ENCODE measurements at places on chromosomes 3 and 15.

DNA sequence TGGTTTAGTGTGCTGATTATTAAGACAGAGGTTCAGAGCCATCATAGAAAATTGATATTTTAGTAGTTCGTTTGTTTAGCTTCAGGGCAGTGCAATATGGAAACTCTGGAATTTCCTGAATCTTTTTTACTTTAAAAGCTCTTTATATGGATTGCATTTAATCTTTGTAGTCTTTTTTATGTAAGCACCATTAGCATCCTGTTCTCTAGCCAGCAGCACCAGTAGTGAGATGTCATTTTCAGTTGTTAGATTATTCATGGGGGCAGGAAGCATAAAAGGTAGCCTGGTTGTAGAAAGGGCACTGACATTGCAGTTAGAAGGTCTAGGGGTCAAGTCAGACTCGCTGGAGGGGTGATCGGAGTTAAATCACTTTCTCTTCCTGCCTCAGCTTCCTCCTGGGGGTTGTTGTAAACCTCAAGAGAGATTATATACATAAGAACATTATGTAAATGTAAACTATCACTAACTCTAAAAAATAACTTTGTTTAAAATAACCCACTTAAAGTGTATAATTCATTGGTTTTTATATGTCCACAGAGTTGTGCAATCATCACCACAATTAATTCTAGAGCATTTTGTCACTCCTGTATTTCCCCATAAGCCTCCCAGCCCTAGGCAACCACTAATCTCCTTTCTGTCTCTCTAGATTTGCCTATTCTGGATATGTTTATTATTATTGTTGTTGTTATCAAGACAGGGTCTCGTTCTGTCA is 31.4 kb upstream of the ITPKA start:
- DNase-seq: no peak

DNA sequence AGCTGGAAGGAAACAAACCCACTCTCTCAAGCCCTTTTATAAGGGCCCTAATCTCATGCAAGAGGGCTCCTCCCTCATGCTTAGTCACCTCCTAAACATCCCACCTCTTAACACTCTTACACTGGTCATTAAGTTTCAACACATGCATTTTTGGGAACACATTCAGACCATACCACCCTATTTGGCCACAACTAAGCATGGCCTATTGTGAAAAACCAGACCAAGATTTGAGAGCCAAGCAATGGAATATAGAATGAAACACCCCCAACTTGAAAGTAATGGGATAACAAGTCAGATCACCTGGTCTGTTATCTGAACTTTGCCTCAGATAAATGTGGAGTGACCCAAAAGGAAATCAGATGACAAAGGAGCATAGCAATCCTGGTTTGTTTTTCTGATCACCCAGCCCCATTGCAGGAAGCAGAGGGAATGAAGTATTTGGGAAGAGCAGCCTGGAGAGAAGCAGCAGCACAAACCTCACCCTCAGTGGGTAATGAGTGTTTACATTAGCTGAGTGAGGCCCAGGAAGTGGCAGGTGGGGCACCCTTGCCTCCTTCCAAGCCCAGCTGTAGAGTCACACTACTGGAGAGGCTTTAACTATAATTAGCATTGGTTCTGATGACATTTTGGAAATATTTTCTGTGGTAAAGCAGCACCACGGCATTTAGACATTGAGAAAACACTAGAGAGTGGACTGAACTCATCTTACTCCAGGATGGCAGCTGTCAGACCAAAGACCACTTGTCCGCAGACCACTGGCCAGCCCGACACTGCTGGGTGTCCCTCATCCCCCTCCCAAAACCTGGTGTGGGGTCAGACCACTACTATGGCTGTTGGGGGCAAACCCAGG is 48.8 kb upstream of the PRTG start:
- DNase-seq: no peak

DNA sequence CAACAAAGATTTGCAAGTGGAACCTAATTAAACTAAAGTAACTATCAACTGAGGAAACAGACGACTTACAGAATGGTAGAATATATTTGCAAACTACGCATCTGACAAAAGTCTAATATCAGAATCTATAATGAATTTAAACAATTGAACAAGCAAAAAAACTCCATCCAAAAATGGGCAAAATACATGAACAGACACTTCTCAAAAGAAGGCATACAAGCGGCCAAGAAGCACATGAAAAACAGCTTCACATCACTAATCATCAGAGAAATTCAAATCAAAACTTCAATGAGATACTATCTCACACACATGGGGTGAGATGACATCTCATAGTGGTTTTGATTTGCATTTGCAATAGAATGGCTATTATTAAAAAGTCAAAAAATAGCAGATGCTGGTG is 128.6 kb downstream of the POLR2M start:
- DNase-seq: no peak

GRCh38 chr15:90189781-90190467 is 11.2 kb upstream of the SEMA4B start:
- no peak for DNase-seq

GRCh38 chr15:44101944-44102343 is 93.1 kb downstream of the FRMD5 start:
- DNase-seq: no peak

GRCh38 chr3:194276768-194277103 is 74.4 kb downstream of the CPN2 start:
- DNase-seq: no peak

GRCh38 chr15:55775316-55775715 is 32.4 kb upstream of the PRTG start:
- no peak for DNase-seq

GRCh38 chr3:195263193-195263924 is 7.6 kb downstream of the XXYLT1 start:
- DNase-seq: no peak

DNA sequence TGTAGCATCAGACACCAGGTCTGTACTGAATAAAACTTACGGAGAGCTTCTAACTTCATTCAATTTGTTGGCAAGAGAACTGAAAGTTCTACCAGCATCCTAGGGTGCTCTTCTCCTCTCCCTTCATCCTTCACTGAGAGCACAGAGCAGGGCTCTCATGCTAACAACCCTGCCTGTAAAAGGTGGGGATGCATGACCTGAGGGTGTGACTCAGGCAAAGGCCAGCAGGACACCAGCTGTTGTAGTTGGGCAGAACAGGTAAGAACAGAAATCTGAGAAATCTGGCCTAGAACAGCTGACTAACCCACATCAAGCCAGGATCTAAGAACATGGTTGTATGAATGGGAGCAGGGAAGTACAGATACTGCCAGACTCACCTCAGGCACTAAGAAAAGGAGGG is 64.2 kb downstream of the MYLK start:
- DNase-seq: no peak

GRCh38 chr3:48989796-48990635 is at the start of gene P4HTM:
P4HTM (plus strand) TSS chr3:48990241; CDS start chr3:48990257, 16 bp downstream.
- DNase-seq: peak; percentile 82

DNA sequence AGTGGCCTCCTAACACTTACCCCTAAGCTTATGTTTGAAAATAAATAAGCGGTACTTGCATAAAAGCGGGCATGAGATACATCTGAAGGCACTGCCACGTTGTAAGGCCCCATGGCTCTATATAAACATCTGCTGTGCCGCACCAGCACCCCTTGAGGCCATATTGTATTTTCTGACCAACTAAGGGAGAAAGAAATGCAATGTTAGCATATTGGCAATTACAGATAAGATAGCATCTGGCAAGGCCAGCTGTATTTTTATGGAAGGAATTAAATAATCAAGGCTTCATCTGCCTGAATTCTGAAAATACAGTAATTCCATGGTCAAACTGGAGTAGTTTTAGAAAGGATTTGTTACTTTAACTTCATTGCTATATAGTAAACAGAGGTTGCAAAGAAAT is 28.7 kb downstream of the TMEM39A start:
- DNase-seq: no peak

DNA sequence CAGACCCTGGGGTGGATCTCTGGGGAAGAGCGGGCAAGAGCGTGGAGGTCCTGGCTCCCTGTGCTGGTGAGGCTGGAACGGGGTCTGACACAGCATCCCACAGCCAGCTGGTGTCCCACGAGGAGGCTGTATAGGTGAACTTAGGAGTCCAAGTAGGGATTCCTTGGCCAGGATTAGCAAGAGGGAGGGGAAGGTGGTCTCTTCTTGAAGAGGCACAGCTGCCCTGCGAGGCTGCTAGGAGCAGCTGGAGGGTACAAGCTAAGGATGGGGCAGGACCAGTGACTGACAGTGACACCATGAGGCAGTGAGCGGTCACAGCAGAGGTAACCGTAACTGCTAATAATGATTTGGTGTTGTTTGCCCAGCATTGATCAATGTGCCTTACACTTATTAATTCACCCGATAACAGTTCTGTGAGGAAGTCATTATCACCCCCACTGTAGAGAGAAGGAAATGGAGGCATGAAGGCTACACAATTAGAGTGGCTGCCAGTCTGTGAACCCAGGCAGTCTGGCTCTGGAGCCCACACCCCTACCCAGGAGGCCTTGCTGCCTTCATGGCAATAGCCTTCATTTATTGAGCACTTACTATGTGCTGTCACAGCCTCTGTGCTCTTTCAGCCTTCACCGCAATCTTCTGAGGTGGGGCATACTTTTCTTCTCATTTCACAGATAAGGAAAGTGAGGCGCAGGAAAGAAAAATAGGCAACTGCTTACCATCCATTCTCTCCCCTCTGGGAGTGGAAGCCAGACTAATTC is 59.4 kb downstream of the TMEM44 start:
- DNase-seq: peak; percentile 50

DNA sequence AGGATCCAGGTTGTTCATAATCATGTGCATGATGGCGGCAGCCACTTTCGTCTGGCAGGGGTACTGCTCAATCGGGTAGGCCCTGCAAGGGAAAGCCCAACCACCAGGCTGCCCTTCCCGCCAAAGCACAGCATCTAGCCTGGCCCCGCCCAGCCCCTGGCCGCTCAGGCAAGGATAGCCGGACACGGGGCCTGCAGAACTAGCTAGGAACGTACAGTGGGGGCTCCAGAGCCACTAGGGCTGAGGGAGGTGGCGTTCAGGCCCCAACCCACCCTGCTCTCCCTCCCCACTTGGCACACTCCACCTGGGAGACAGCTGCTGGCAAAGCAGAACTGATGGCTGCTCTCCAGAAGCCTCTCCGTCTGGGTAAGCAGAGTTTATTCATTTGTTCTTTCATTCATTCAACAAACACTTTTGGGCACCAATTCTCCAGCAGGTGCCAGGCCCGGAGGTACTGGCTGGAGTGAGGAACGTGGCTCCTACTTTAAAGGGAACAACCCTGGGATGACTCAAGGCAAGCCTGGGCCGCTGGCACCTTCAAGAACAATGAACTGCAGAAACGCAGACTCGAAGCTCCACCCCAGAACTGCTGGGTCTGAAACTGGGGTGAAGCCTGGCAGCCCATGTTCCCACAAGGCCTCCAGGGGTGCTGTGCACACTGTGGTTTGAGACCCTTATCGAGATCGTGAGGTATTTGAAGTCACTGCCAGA is 7.8 kb downstream of the UROC1 start:
- no peak for DNase-seq

- DNase-seq: no peak
Measured at GRCh38 chr3:178010306-178010705, 525.9 kb upstream of the KCNMB2 start.

DNA sequence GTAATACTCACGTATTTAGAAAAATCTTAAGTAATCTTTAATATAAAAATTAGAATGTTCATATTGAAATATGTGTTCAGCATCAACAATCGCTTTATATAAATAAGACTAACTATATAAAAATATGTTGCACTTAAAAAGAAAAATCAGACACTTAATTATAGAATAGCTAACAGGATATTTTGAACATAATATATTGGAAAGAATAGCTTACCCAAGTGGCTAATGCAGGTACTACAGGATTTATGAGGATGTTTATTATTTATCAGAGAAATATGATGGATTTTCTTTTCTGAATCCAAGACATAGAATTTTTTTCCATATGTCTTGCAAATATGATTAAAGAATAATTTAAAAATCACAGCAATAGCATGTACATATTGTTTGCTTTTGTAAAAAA is 567.9 kb upstream of the GBE1 start:
- DNase-seq: no peak

DNA sequence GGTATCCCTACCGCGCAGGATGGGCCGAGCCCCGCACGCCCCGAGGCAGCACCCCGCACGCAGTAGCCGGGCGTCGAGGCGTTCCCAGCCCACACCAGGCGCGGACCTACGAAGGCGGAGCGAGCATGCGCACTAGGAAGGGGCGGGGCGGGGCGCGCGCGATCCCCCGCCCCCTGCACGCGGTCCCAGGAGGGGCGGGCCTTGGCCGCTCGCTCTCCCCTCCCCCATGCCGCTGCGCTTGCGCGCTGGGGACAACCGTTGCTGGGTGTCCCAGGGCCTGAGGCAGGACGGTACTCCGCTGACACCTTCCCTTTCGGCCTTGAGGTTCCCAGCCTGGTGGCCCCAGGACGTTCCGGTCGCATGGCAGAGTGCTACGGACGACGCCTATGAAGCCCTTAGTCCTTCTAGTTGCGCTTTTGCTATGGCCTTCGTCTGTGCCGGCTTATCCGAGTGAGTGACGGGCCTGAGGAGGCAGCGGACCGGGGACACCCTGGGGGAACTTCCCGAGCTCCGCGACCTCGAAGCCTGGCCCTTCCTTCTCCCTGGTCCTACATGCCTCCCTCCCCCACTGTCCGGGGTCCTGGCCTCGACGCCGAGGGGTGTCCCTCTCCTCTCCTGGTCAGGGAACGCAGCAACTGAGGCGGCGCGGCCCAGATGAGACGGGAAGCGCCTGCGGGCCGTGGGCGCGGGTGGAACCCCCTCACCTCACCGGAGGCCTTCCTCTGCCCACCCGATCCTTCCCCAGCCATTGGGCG is at the start of gene SPESP1:
SPESP1 (plus strand) TSS at position 258 of the 755 bp plus-strand sequence; CDS start at position 387, 129 bp downstream.
- DNase-seq: peak; percentile 44

- no peak for DNase-seq
Measured at GRCh38 chr3:188198760-188199327, 44.9 kb downstream of the LPP start.

- DNase-seq: peak; percentile 58
Measured at GRCh38 chr3:101828691-101829436, 20.4 kb upstream of the NFKBIZ start.

DNA sequence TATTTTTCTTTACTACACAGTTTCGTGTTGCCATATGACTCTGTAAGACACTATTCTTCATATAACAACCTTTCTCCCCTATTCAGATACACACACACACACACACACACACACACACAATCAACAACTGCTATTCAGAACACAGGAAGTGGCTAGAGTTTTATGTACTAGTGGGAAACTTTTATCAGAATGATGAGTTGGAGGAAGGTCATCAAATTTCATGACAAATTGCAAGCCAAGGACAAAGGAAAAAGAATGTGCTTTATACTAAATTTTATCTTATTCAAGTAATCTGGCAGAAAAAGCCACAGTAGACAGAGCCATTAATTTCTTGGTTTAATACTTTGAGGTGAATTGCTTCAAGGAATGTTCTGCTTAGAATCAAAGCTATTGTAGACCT is 899.8 kb downstream of the ROBO2 start:
- DNase-seq: no peak

- DNase-seq: no peak
Measured at GRCh38 chr15:31869686-31870307, 160.5 kb upstream of the CHRNA7 start.

Data from activated naive CD4-positive, alpha-beta T cell treated with Interleukin-2 at 50 U/mL for 16 hours (primary cell).